ENCODE measurements at places on chromosomes 12 and 14. TPM values are rescaled to one million over a fixed set of nuclear protein-coding genes. Genes with fewer than 3 reads are reported as not detected.
A peak's percentile ranks its signal among the peaks of the same experiment; 100 is the strongest.

DNA sequence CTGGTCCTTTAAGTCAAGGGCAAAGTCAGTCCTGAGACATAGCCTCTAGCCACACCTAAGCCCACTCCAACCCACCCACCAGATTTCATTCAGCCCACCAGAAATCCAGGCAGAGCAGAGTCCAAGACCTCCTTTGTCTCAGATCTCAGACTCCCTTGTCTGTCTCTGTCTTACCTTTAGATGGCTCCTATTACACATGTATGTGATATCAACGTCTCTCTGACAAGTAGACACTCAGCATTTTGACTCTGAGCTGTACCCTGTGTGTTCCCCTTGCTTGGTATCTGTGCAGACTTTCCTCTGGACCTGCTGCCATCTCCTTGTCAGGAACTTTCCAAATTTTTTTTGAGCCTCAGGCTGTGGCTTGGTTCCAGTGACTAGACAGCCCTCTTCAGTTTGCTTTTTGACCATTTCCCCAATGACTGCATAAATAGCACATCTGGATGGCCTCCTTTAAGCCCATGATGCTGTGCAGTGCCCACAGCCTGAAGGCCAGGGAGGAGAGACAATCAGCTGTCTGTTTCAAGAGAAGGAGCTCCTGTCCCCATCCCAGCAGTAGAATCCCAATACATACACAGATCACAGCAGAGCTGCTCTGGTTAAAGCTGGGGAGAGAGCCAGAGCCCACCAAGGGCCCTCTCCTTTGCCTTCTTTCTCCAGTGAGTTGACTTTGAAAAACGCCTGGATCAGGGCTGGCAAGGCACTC is 7.0 kb downstream of the POU6F1 start:
- H3K4me3 ChIP-seq = no peak overlapping the region
- H3K27me3 ChIP-seq = no peaks in the 10 kb centered on the region
- no peaks in the 10 kb centered on the region for H3K4me1 ChIP-seq

DNA sequence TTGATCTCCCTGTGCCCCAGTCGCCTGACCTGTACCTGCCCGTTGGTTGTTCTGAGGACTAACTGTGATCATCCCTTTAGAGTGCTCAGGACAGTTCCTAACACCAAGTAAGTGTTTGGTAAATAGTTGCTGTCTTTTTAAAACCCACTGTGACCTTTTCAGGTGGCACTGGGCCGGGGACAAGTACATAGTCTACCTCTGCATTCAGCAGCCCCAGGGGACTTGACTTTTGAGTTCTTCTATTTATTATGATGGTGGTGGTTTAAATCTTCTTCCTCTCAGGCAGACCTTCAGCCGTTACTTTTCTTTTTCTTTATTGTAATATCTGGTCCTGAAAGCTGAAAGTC is 38.8 kb downstream of the EVL start:
- H3K27ac ChIP-seq = no peak overlapping the region
- no peak for DNase-seq
- no peak overlapping the region for H3K4me3 ChIP-seq
- H3K4me1 ChIP-seq = peaks cover 22% of the 10 kb centered on the region

GRCh38 chr12:64390275-64390851 is at the start of gene C12orf56:
Gene C12orf56 (minus strand): TSS chr12:64390758. CDS start chr12:64390565, 193 bp downstream.
- no peaks in the 10 kb centered on the region for H3K36me3 ChIP-seq
- H3K27me3 ChIP-seq = peaks cover 24% of the 10 kb centered on the region
- peak within 1 kb of the TSS; percentile 31 for H3K4me3 ChIP-seq
- H3K27ac ChIP-seq = no peak within 1 kb of the TSS
- H3K4me1 ChIP-seq = peaks cover 4% of the 10 kb centered on the region

Gene VRTN
- total RNA-seq = not detected

Gene OR8S1
- total RNA-seq = not detected

Gene SIX6
- not detected for total RNA-seq

Gene SNRNP35
- 25.5 TPM for total RNA-seq
